ENCODE measurements at places on chromosomes 7 and 10.

- no peak for DNase-seq
Observed at GRCh38 chr7:132857031-132857430, 224.9 kb downstream of the CHCHD3 start.

DNA sequence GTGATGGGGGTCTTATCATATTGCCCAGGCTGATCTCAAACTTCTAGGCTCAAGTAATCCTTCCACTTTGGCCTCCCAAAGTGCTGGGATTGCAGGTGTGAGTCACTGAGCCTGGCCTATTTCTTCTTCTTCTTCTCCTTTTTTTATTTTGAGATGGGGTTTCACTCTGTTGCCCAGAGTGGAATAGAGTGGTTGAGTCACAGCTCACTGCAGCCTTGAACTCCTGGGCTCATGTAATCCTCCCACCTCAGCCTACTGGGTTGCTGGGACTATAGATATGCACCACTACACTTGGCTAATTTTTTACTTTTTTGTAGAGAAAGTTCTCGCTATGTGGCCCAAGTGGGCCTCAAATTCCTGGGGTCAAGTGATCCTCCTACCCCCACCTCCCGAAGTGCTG is 124.3 kb downstream of the SKIDA1 start:
- DNase-seq, result no peak

DNA sequence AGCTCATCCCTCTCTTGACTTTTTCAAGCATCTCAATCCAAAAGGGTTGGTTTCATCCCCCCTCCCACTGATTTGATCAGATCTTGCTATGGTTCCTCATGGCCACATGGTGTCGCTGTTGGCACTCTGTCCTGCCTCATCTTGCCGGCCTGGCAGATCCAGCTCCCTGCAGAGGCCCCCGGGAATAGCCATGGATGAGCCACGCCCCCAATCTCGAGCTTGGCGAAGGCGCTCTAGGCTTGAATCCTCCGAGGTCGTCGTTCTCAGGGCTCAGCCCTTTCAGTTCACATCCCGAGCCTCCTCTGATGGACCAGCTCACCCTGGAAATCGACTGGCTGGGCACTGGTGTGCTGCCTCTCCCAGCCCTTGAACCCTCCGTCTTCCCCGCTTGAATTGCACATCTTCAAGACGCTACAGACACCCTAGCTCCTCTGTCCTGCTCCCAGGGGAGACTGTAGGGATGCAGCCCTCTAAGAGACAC is 628.7 kb downstream of the TYW1 start:
- no peak for DNase-seq

DNA sequence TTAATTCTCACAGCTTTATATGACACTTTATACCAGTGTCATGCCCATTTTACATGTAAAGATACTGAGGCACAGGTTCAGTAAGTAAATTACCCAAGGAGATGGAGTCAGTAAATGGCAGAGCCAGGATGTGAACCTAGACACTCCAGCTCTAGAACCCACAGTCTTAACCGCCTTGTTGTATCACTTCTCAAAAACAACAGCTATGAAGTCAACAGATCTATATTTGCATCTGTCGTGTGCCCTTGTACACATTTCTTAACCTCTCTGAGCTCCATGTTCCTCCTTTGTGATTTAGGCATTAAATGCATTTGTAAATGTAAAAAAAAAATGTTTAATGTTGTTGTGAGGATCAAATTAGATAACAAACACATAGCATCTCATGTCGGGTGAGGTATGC is 716.2 kb downstream of the SUGCT start:
- no peak for DNase-seq

GRCh38 chr10:43211030-43211429 is 55.8 kb downstream of the RASGEF1A start:
- DNase-seq, result no peak

GRCh38 chr7:153193144-153193595 is 433.6 kb downstream of the ACTR3B start:
- no peak for DNase-seq

DNA sequence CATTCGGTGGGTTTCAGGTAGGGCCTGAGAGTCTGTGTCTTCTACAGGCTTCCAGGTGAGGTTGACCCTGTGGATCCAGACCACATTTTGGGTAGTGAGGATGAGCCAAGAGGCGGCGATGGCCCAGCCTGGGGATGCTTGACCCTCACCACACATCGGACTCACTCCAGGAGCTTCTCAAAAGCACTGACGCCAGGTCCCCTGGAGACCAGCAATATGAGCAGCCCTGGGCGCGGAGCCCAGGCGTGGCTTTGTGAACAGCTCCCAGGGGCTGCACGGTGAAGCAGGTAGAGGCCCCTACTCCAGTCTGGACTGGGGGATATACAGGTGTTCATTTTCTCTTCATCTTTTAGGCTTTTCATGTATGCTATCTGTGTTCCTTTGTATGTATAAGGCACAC is 139.7 kb upstream of the PCBD1 start:
- DNase-seq, result no peak

GRCh38 chr7:20238754-20239324 is 21.7 kb upstream of the MACC1 start:
- DNase-seq, result no peak

- no peak for DNase-seq
Observed at GRCh38 chr7:27032839-27033238, 63.0 kb downstream of the HOXA1 start.

- no peak for DNase-seq
Observed at GRCh38 chr7:45159296-45159695, 1.7 kb downstream of the RAMP3 start.

DNA sequence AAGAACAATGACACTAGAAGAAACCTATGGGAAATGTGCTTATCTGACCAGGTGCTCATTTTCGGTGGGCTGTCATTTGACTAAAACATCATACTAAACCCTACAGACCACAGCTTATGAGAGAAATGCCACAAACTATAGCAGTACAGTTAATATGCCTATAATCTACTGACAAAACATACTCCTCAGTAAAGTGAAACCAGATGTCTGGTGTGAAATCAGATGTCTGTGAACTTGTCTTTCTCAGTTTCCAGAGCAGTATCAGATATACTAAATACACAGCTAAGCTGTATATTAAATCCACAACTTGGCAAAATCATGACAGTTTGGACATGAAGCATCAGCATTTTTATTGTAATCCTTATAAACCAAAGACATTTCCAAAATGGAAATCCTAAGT is 3.3 kb downstream of the IMMP2L start:
- no peak for DNase-seq

GRCh38 chr10:4370376-4370775 is 455.6 kb upstream of the AKR1E2 start:
- no peak for DNase-seq

DNA sequence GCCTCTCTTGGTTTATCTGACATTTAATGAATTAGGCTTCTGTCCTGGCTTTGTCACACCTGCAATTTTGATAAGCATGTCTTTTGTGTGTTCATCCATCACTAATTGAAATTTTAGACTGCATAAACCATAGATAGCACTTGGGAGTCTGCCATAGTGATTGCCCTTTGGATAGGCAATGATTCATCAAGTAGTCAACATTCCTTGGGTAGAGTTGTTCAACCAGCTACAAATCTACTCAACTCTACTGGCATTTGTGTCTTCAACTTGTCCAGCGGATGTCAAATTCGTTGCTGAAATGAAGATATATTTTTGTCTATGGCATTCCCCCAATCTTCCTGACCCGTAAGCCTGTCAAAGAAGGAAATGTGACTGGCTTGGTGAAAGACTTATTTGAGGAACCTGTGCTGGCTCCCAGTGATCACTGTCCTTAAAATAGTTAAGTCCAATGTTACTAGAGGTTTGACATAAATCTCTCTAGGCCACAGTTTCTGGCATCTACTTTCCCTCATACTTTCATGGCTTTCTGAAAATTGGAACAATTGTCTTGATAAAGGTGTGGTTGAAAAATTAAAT is 33.7 kb upstream of the CREB5 start:
- DNase-seq, result no peak

DNA sequence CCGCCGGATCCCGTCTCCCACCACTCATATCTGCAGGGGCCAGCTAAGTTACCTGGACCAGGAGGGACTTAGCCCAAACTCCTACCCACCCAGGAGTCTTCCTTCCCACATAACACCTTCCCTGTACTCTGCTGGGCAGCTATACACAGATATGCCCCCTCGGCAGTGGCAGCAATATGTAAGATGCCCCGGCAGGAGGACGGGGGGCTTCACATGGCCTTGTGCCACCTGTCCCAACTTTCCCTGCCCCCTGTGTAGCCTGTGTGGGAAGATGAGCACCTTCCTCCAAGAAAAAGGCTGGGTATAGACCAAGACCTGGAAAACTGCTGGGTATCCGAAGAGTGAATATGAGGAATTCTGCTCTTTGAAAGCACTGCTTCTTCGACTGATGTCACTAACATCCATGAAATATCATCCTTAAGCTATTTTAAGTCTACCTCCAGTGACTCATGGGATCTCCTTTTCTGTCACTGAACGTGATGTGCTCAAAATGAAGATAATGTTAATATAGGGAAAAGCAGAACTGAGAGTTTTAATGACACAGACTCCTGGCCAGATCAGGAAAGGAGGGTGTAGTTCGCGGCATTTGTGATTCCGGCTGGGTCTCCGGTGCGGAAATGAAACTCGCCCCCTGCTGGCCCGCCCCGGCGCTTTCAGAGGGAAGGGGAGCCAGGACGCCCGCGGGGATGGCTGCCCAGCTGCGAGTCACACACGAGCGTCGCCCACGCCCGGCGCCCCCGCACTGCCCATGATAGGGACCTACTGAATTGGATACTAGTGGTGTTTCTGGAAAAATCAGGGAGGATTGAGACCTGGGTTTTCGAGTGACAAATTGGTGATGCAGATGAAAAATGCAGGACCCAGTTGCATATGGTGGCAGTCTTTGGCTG is 256.9 kb upstream of the NFE2L3 start:
- peak; percentile 29 for DNase-seq

DNA sequence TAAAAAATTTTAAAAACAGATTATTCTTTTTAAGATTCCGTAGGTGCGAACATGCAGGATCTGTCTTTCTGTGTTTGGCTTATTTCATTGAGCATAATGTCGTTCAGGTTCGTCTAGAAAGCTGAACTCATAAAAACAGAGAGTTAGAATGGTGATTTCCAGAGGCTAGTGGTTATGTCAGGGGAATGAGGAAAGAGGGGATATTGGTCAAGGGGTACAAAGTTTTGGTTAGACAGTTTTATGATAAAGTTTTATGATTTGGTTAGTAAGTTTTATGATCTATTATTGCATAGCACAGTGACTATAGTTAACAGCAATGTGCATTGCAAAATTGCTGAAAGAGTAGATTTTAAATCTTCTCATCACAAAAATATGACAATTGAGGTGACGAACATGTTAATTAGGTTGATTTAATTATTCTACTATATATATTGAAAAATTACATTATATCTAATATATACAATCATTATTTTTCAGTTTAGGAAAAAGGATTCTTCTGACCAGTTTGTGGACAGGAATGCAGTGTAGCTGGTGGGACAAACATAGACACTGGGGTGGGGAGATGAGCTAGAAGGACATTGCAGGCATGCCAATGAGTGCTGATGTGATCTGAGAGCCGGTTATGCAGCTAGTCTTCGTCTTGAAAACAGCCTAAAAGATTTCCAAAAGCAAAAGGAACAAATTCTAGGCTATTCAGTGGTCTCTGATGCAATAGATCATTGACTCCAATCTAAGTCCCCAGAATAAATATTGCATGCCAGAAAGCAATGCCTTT is 31.3 kb upstream of the MALRD1 start:
- no peak for DNase-seq

DNA sequence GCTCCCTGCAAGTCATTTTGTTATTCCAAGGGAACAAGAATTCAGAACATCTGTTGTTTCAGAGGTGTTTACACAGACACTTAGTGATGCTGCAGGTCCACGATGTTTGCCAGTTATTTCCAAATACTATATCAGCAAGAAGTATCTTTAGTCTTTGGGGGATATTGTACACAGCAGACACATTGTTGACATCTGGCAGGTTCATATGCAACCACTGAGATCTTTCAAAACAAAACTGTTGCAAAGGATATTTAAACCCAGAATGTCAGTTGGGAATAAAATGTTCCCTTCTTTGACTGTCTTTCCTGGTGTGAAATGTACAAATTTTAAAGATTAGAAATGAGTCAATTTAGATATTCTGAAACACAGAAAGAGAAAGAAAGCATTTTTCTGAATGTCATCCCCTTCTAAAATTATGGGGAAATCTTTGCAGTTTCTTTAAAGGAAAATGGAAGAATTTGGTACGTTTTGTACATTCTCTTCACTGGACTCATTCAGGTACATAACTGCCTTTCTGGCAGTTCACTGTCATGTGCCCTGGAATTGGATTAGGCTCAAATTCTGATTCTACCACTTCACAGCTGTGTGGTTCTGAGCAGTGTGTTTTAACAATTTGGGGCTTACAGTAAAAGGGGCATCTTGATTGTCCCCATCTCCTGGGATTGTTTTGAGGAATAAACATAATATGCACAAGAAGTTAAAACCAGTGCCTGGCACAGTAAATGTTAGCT is 40.3 kb upstream of the CELF2 start:
- DNase-seq, result no peak

DNA sequence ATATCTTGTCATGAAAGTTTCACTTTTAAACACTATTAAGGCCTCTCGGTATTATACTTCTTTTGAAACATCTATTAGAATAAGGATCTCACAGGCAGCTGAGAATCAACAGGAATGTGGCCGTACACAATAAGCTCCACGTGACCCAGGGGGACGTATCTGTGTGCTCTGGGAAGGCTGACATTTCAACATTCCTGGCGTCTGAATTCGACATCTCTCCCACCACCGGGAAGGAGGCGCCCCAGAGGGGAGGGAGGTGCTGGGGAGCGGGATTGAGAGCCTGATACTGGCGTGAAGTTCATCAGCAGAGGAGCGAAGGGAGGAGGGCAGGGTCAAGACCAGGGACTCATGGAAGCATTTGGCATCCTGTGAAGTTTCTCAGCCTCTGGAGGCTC is 401.3 kb downstream of the DNAJB6 start:
- DNase-seq, result no peak

GRCh38 chr10:11396311-11396955 is 215.0 kb downstream of the USP6NL start:
- no peak for DNase-seq

DNA sequence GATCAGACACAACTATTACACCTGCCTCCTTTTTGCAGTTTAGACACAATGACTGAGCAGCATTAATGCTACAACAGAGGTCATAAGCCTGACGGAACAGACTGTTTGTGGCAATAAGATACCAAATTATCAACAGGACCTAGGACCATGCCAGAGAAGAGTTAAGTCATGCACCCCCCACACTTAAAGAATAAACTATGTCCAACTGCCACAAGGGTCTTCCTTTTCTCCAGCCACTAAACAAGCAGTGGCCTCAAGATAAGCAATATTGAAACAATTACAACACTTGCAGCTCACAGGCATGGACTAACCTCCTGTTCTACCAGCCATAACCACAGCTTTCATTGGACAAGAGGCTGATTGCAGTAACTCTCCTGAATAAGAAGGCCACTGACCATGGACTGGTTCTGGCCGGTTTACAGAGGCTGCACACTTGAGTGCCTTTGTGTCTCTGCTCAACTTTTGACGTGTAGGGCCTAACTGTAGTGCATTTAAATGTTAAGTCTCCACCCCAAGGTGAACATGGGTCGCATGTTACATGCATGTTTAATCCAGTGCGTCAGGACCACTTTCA is 104.4 kb downstream of the STRA8 start:
- no peak for DNase-seq

Measured in stimulated activated CD8-positive, alpha-beta memory T cell treated with anti-CD3 and anti-CD28 coated beads, Interleukin-4, amount 100 ng/mL, for 4 hours (primary cell).